Activated CD8-positive, alpha-beta T cell treated with anti-CD3 and anti-CD28 coated beads for 36 hours (primary cell): ENCODE measurements at places on chromosomes 3 and 15.

DNA sequence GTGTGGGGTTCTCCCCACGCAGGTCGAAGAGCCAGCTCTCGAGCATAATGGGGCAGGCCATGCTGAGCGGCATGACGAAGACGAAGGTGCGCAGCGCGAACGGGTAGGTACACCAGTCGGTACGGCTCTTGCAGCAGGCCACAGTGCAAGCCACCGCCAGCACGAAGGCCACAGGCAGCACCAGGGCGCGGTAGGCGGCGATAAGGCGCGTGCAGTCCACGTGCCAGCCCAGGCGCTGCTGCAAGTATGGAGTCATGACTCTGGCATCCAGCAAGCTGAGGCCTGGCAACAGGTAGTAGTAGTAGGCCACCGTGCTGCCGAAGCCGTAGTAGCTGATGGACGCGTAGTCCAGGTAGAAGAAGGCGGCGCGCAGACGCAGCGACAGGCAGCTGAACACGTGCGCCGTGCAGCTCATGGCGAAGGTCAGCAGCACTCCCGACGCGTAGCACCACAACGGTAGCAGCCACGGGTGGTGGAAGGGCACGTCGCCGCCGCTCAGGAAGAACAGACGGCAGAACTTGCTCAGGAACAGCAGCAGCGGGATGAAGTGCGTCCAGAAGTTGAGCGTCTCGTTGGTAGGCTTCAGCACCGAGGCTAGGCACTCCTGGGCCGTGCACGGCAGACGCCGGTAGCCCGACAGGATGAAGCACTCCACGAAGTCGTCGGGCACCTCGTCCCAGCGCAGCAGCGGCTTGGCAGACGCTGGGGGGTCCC is 797 bp downstream of the PAQR9 start:
- no peak for DNase-seq

- no peak for DNase-seq
These were observed 11.5 kb upstream of the TEX9 start for GRCh38 chr15:56353740-56354139.

- DNase-seq: no peak
These were observed 60.3 kb downstream of the CMSS1 start for GRCh38 chr3:99878005-99878404.

DNA sequence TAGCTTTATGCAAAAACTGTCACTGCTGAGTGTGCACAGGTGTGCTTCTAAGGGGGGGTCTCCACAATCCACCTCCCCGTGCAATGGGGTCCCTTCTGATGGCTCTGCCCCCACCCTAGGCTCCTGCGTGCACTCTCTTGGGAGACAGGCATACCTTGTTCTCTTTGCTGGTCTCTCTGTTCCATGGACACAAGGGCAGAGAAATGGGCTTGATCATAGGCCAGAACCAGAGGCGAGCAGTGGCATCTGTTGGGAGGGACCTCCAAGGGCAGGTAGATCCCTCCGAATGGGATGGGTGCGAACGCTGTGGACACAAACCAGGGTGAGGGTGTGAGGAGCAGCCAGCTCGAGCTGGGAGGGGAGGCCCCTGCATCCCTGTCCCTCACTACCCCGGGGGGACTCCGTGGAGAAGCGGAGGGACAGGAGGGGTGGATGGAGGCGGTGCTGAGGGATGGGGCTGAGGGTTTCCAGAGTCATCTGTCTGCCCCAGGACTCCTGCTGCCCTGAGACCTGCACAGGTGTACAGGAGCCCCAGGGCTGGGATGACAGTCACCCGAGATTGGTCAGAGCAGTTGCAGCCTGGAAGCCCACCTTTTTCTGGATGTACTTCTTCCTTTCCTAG is 175.0 kb downstream of the KLF13 start:
- no peak for DNase-seq

DNA sequence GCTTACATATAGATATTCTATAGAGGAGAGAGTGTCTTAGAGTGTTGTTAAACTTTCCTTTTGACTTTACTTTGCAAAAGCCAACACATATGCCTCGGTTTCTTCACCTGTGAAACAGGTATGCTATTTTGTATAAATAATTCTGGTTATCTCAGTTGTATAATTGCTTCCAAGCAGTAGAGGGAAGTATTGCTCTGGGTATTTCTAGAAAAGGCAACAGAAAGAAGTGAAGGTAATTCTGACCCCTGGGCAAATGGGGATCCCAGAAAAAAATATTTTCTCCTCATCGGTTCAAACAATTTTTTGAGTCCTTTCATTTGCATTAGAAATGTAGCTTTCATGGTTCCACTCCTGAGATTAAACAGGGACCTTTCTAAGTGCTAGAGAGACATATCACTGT is 216.5 kb upstream of the SEMA6D start:
- no peak for DNase-seq

GRCh38 chr15:100194996-100195395 is 146.8 kb downstream of the ADAMTS17 start:
- DNase-seq: no peak
